ENCODE measurements at places on chromosomes 2 and 18. TPM values are rescaled to one million over a fixed set of nuclear protein-coding genes. Genes with fewer than 3 reads are reported as not detected.
A peak's percentile ranks its signal among the peaks of the same experiment; 100 is the strongest.

- DNase-seq, result no peak
- no peaks in the 10 kb centered on the region for H3K4me1 ChIP-seq
- H3K36me3 ChIP-seq, result no peaks in the 10 kb centered on the region
- H3K27me3 ChIP-seq, result no peaks in the 10 kb centered on the region
- no peak overlapping the region for H3K27ac ChIP-seq
Measured at GRCh38 chr2:119442226-119442619, 10.6 kb downstream of the TMEM37 start.

GRCh38 chr2:199366406-199366805 is 91.3 kb downstream of the SATB2 start:
- DNase-seq, result no peak
- H3K36me3 ChIP-seq, result peaks cover 17% of the 10 kb centered on the region
- no peaks in the 10 kb centered on the region for H3K27me3 ChIP-seq
- no peaks in the 10 kb centered on the region for H3K4me1 ChIP-seq

CD226 gene
- 0.95 TPM for total RNA-seq

DNA sequence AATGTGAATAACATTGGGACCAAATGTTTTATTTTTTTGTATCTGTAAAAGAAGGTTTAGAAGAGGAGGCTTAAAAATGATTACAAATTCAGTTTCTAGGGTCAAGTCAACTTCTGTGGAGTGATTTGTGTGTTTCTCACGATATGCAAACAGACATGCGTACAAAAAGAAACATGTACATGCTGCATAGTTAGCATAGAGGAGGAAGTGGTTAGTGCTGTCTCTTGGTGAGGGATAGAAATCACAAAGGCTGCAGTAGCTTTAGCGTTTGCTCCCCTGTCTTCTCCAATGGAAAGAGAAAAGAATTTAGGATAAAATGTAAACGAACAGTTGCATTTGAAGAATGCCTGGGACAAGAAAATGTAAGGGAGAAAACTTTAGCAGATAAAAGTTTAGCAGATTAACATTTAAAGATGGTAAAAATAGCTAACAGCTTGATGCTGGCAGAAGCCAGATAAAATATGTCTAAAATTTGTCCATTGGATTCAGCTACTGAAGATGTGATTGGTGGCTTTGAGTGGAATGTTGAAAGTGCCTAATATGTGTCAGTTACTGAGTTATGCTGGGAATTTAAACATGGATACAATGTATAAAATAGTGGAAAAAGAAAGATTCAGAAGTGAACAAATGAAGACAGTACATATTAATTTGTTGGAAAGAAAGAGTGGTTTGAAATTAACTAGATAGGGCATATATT is 44.9 kb downstream of the MALT1 start:
- H3K27ac ChIP-seq, result no peak overlapping the region
- no peak for DNase-seq
- H3K4me1 ChIP-seq, result no peaks in the 10 kb centered on the region
- no peak overlapping the region for H3K4me3 ChIP-seq

SP5 gene
- 0.64 TPM for total RNA-seq

GRCh38 chr2:101114268-101114783 is 36.9 kb downstream of the TBC1D8 start:
- no peak for DNase-seq
- no peaks in the 10 kb centered on the region for H3K36me3 ChIP-seq
- peak overlapping the region; percentile 100 for H3K27ac ChIP-seq
- H3K4me1 ChIP-seq, result peaks cover 92% of the 10 kb centered on the region
- H3K4me3 ChIP-seq, result 0 out of 2 replicates have a peak overlapping the region, but pooled peaks have one; percentile 0

CDK15 gene
- total RNA-seq, result 4.8 TPM

DNA sequence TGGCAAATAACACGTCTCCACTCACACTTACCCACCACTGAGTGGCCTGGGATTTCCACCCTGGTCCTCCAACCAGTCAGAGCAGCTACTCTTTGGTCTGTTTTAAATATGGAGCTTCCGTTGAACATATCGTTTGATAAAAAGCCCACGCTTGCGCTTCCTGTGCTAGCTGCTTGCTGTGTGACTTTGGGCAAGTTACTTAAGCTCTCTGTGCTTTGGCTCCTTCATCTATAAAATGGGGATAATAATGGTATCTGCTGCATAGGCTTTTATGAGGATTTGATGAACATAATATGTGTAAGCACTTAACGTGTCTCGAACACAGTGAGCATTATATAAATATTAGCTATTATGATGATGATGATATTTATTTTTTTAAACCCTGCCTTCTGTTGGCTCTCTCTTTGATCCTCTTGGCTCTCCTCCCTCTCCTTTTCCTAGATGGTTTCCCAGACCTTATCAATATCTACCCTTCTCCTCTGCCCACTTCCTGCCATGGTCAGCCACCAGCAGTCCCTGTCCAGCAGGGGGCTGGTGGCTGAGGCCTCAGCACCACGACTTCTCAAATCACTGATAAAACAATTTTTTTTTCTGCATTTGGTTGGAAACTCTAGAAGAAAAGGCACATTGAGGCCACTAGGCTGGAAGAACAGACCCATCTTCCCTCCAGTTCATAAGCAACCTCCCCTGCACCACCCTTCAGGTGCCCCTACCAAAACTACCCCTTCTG is 191.9 kb downstream of the LOXHD1 start:
- H3K36me3 ChIP-seq, result no peaks in the 10 kb centered on the region
- H3K4me3 ChIP-seq, result no peak overlapping the region
- H3K27me3 ChIP-seq, result no peaks in the 10 kb centered on the region
- H3K27ac ChIP-seq, result no peak overlapping the region
- no peak for DNase-seq

- no peaks in the 10 kb centered on the region for H3K27me3 ChIP-seq
- H3K4me3 ChIP-seq, result no peak overlapping the region
- no peaks in the 10 kb centered on the region for H3K36me3 ChIP-seq
- H3K27ac ChIP-seq, result no peak overlapping the region
- no peak for DNase-seq
Measured at GRCh38 chr2:23662941-23663920, 263.7 kb downstream of the ATAD2B start.

DNA sequence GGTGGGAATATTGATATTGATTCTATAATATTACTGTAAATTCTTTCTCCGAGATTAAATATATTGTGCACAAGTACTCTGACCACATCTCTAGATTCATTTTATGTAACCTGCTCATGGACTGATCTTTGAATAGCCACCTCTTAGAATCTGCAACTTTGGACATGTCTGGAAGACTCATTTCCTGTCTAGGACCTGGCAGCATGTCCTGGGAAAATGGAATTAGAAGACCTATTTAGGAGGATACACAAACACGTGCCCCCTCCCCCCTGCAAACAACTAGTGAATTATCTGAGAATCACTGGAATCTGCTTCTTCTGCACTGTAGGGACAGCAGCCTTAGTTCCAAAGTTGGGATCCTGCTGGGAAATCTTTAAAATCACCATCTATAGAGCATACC is 94.1 kb downstream of the UBE2E3 start:
- H3K27ac ChIP-seq, result no peak overlapping the region
- H3K4me1 ChIP-seq, result no peaks in the 10 kb centered on the region
- H3K27me3 ChIP-seq, result no peaks in the 10 kb centered on the region
- peaks cover 4% of the 10 kb centered on the region for H3K36me3 ChIP-seq
- DNase-seq, result no peak

DNA sequence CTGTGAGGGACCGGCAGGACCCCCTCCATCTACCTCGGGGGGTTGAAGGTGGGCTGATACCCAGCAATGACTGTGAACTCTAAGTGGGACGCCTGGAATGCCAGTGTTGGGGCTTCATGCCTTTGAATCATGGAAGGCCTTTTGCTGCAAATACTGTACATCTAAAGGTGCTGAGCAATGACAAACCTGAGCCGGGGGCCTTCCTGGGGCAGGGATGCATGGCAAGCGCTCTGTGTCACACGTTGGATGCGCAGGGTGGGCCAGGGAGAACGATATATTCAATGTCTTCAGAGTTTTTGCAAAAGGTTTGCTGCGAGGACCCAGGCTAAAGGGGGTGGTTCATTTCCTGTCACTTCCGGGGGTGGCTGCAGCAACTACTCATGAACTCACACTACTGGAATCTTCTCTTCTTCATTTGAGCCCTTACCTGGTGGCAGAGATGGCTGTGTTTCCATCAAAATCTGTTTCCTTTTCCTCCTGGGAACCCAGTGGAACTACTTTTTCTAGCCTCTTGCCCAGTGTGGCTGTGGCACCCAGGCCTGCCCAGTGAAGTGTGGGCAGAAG is 24.1 kb upstream of the INHBB start:
- H3K4me3 ChIP-seq, result no peak overlapping the region
- no peak overlapping the region for H3K27ac ChIP-seq
- DNase-seq, result no peak

GRCh38 chr2:19256121-19256601 is 102.3 kb downstream of the OSR1 start:
- H3K36me3 ChIP-seq, result no peaks in the 10 kb centered on the region
- H3K4me1 ChIP-seq, result no peaks in the 10 kb centered on the region
- no peak overlapping the region for H3K27ac ChIP-seq
- H3K27me3 ChIP-seq, result no peaks in the 10 kb centered on the region

- H3K27ac ChIP-seq, result peak overlapping the region; percentile 59
- no peaks in the 10 kb centered on the region for H3K27me3 ChIP-seq
- no peaks in the 10 kb centered on the region for H3K4me1 ChIP-seq
- no peak for DNase-seq
- no peak overlapping the region for H3K4me3 ChIP-seq
- H3K36me3 ChIP-seq, result no peaks in the 10 kb centered on the region
Measured at GRCh38 chr2:231687133-231687852, 21.0 kb upstream of the PTMA start.

DNA sequence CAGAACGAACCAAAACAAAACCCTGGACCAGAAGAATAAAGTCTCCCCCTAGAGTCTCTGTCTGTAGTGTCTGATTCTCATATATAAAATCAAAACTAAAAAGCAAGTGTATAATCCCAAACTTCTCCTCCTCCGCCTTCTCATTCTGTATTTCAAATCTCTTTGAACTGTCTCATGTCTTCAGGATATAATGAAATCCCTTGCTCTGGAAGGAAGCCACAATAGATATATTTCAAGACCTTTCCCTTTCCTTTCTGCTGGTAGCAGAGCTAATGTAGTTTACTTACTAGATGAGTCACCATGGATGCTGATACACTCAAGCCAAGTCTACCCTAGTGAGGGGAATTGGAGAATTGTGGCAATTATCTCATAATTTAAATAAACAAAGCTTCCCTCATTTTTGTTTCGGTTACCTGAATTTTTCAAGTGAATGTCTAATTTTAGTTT is 33.5 kb upstream of the CCDC93 start:
- H3K4me1 ChIP-seq, result 0 out of 2 replicates have a peak, but pooled peaks cover 2% of the 10 kb centered on the region
- no peak for DNase-seq
- peaks cover 6% of the 10 kb centered on the region for H3K27me3 ChIP-seq
- no peaks in the 10 kb centered on the region for H3K36me3 ChIP-seq
- H3K4me3 ChIP-seq, result no peak overlapping the region
- H3K27ac ChIP-seq, result no peak overlapping the region

DNA sequence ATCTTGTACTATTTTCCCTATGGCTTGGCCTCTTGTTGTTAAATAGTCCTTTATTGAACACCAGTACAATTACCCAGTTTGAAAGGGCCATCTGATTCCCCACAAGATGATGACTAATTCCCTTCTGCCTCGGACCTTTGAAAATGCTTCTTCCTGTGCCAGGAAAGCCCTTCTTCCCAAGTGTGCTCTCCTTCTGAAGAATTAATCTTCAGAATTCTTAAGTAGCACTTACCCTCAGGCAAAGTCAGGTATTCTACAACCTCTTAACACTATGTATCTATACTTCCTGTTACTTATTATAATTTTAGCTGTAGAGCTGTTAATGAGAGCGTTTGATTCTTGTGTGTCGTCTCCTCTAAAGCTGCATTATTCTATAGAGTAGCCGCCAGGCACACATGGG is 28.6 kb upstream of the MEX3C start:
- no peaks in the 10 kb centered on the region for H3K27me3 ChIP-seq
- no peak overlapping the region for H3K4me3 ChIP-seq
- no peak for DNase-seq
- no peaks in the 10 kb centered on the region for H3K4me1 ChIP-seq

MFF gene
- total RNA-seq, result 60.6 TPM

SPDYA gene
- total RNA-seq, result 0.87 TPM

DNA sequence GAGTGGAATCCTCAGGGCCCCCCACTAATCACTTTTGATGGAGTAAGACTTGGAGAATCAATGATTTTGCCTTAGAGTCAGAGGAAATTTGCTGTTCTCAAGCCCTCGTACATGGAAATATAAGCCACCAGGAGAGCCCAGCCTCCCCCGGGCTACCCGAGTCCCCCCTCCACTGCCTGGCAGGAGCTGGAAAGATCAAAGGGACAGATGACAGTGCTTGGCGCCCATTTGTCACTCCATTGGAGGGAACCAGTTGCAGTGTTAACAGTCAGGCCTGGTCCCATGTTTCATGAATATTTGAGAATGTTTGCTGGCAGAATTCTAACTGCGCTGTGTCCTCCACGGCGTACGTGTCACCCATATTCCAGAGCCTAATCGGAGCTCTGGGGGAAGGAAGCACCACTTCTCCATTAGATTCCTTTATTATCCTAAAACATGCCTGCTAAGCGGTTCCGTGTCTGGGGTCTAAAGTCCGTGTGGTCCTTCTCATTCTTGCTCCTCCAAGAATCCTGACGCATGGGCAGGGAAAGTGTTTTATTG is 202.4 kb downstream of the KLHL29 start:
- H3K27me3 ChIP-seq, result no peaks in the 10 kb centered on the region
- no peak overlapping the region for H3K4me3 ChIP-seq
- H3K4me1 ChIP-seq, result no peaks in the 10 kb centered on the region
- no peaks in the 10 kb centered on the region for H3K36me3 ChIP-seq
